ENCODE measurements at places on chromosomes 5 and 9. TPM values are rescaled to one million over a fixed set of nuclear protein-coding genes. Genes with fewer than 3 reads are reported as not detected.

DNA sequence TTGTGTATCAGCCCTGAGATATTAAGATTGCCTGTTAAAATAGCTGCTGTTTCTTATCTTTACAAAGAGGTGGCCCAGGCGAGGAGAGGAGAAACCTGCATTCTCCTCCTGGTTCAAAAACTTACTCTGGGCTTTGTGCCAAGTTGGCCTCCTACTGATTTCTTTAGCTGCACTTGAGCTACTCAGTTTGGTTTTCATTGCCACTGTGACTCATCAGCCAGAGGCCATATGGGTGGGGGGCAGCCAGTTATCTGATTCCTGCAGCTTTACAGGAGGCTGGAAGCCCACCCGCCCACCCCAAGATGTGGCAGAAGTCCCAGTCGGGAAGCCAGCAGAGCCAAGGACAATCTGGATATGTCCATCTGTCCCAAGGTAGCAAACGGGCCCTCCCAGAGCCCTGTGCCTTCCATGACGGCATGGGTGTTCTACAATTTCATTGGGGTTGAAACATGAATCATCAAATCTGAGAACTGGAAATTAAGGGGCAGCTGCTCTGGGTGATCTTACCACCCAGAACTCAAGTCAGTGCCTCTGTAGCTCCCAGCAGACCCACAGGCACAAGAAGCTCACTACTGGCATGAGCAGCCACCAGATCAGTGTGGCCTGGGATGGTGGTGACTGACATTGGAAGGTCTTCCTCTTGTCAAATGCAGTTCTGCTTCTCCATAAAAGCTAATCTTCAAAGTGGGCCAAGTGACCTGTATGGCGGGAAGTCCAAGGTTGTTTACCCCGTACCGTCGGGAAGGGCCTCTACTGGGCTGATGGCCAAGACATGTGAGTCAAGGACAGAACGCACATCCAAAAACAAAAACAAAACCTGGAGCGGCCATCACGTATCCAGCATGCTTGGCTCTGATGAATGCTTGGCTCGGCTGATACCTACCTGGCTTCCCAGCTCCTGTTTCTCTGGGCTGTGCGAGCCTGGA lies 15.6 kb downstream of the FCN2 start:
- no peak for DNase-seq

- no peak for DNase-seq
Observed at GRCh38 chr5:134447815-134448520, 36.3 kb upstream of the CDKN2AIPNL start.

ADAMTSL2 gene
- not detected for total RNA-seq

STC2 gene
- 3.7 TPM for total RNA-seq

ANXA2R gene
- 5.2 TPM for total RNA-seq
